Stimulated activated CD8-positive, alpha-beta memory T cell treated with anti-CD3 and anti-CD28 coated beads, Interleukin-7, amount 100 ng/mL, for 4 hours (primary cell): ENCODE measurements at places on chromosomes 13 and 19.
A peak's percentile ranks its signal among the peaks of the same experiment; 100 is the strongest.

GRCh38 chr19:1377965-1378785, 5.5 kb upstream of the NDUFS7 start:
- no peak for DNase-seq

GRCh38 chr19:45782820-45783785, 813 bp upstream of the DMPK start:
- no peak for DNase-seq

GRCh38 chr13:51520524-51520923, 63.7 kb upstream of the WDFY2 start:
- no peak for DNase-seq

GRCh38 chr19:46648961-46649960, 11.7 kb downstream of the DACT3 start:
- DNase-seq: no peak

DNA sequence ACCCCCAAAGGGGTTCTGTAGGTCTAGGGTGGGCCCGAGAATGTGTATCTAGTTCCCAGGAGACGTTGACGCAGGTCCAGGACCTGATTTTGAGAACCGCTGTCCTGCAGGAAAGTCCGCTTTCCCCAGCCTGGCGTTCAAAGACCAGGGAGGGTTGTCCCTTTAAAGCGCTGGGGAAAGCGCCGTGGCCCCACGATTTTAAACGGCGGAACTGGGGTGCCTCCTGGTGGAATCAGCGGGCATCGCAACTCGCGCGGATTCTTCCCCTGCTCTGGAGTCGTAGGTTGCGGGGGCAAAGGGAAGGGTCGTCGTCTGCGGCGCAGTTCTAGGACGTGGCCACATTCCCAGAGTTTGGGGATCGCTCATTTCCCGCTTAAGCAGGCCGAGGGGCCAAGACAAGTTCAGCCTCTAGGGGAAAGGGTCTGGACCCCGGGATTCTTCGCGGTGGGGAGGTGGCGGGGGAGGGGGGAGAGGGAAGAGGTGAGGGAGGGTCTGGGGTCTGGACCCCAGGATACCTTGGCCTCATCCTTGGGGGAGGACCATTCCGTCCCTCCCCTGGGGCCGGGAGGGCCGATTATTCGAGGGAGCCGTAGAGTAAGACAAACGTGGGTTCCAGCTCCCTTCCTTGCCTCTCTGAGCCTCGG, 7.7 kb downstream of the PNMA8B start:
- peak; percentile 29 for DNase-seq
